ENCODE measurements at places on chromosomes 13 and 19.
A peak's percentile ranks its signal among the peaks of the same experiment; 100 is the strongest.

DNA sequence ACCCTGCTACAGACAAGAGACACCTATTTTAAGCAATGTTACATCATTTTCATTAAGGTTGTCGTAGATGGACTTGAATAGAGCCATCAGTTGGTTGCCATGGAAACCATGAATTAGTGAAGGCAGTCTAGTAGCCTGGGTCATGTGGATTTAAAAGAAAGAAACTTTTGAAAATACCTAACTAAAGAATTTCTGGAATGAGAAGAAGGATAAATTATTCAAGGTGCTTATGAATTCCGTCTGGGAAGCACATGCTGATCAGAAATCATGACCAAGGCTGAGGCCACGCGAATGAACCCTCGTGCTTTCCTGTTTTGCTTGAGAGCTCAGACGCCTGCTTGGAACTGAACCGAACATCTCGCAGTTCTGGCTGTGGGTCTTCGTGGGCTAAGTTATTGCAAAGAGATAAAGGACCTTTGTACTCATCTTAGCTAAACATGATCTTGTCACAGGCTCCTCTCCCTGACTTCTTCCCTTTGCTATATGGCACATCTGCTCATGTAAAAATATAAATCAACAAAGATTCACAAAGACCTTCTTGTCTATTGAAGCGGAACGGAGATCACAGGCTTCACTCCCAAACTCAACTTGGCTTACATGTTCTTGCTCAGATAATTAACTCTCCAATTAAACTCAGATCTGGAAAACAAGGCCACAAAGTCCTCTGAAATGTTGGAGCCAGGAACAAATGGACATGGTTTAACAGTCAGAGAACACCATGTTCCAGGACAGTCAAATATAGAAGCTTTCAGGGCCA, 140.2 kb downstream of the NUFIP1 start:
- no peak for DNase-seq

DNA sequence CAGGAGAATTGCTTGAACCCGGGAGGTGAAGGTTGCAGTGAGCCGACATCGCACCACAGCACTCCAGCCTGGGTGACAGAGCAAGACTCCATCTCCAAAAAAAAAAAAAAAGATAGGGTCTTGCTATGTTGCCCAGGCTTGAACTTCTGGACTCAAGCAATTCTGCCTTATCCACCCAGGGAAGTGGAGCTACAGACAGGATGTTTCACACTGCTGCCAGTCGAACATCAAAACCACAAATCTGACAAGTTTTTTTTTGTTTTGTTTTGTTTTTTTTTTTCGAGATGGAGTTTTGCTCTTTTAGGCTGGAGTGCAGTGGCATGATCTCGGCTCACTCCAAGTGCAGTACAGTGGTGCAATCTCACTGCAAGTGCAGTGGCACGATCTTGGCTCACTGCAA, 10.8 kb downstream of the XPO4 start:
- DNase-seq = no peak

DNA sequence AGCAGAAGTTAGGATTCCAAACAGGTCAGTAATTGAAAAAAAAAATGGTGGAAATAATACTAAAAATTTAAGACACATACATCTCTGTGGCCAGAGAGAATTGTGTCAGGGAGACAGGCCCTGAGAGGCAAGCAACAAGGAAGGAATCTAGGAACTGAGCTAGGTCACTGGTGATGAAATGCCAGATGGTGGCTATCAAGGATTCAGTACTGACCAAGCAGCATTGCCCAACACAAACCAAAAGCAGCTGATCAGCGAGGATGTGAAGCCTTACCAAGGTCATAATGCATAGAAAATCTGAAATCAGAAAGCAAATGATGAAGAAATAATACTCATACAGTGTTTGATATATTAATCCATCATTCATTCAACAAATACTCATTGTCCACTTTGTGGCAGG, 905.0 kb downstream of the GPC5 start:
- DNase-seq = no peak

DNA sequence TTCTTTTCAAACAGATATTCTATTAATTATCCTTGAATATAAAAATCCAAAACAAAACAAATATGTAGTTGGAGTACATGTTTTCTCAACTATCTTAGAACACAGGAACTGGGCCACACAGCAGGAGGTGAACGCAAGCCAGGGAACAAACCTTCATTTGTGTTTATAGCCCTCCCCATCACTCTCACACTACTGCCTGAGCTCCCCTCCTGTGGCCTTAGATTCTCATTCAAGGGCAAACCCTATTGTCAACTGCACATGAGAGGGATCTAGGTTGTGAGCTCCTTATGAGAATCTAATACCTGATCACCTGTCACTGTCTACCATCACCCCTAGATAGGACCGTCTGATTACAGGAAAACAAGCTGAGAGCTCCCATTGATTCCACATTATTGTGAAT, 427.1 kb upstream of the PRR20A start:
- no peak for DNase-seq

DNA sequence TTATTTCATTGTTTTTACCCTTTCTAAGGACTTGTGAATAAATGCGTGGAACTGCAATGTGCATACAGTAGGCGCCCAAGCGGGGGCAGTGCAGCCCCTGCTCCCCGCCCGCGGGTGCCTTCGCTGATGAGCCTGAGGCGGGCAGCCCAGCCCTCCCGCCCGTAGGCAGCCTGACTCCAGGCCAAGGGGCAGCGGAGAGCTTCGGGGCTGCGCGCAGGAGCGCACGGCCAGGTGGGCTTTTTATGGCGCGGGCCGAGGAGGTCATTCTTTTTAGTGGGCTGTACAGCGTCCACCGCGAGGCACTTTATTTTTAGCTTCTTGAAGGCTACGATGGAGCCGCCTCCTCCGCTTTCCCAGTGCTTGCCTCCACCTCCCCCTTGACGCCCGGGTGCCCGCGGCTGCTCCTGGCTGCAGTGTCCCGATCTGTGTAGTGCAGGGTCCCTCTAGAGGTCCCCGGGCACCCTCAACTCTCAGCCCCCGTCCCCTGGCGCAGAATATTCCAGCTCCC, 60.5 kb downstream of the CCNE1 start:
- DNase-seq = no peak

- DNase-seq = no peak
These were observed 18.9 kb downstream of the SAFB2 start for GRCh38 chr19:5603626-5604025.

DNA sequence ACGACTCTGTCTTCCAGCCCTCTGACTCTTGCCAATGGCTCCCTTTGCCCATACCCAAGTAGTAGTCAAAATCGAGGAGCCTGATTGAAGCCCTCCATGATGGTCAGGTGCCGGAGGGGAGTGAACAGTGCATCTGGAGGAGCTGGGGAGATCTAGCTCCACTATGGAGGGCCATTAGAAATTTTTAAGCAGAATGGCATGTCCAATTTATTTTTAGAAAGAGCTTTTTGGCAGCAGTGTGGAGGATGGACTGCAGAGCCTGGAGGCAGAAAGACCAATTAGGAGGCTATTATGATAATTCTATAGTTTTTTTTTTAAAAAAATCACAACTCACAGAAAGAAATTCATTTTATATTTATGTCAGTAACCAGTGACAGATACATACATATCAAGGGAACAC, 92.7 kb upstream of the SLC7A1 start:
- no peak for DNase-seq

GRCh38 chr13:101654883-101655282, 202.4 kb downstream of the ITGBL1 start:
- no peak for DNase-seq

DNA sequence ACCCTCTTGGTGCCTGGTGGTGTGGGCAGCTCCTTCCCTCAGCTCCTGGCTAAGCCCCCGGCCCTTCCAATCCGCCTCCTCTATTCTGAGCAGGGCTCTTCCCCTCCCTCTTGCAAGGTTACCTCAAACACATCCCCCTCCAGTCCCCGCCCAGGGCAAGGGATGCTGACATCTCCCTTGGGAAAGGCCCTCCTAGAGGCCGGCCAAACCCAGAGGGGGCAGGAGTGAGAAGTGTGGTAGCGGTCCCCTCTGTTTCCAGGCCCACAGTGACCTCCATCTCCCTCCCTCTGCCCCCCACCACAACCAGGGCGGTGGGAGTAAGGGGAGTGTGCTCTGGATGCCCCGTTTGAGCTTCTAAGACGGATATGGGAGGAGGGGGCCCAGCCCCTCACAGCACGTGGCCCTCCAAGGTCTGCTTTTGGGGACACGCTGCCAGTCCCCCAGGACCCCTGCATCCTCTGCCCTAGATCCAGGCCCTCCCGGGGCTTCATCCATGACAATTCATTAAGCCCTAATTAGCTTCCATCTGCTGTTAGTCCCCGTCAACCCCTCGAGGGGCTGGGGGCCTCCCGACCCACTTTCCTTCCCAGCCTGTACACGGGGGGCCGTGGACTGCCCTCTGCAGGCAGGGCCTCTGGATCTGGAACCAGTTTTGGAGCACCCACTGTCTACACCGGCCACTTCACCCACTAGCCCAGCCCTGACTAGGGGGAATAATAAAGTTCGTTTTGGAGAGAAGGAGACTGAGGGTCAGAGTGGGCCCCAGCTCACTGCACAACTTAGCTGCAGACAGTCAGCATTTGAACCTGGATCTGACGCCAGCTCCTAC, 2.3 kb downstream of the LINGO3 start:
- no peak for DNase-seq

DNA sequence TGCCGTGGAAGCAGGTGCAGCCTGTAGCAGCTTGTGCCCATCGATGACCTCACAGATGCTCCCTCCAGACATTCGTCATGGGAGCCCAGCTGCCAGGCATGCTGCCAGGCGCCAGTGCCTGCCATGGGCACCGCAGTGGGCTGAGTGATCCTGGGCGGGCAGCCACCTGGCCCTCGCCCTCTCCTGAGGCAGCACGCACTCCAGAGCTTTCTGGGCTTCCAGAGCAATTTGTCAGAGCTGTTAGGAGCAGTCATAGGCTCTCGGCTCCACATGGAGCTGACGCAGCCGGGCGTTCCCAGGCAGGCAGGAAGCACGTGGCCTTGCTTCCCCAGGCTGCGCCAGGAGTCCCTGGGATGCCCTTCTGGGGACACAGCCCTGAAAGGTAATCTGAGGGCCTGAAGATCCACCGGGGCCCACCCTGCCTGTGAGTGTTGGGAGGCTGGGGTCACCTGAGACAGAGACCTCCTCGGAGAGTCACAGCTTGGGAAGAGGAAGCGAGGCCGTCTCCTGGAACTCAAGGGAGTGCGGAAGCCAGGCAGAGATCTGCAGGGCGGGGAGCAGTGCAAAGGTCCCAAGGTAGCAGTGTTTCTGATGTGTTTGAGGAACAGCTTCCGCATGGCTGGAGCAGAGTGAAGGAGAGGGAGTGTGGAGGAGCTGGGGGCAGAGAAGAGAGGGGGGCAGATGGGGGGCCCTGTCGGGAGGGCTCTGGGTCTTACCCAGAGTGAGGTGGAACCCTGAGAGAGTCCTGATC, 50.6 kb downstream of the DPF1 start:
- peak; percentile 96 for DNase-seq

DNA sequence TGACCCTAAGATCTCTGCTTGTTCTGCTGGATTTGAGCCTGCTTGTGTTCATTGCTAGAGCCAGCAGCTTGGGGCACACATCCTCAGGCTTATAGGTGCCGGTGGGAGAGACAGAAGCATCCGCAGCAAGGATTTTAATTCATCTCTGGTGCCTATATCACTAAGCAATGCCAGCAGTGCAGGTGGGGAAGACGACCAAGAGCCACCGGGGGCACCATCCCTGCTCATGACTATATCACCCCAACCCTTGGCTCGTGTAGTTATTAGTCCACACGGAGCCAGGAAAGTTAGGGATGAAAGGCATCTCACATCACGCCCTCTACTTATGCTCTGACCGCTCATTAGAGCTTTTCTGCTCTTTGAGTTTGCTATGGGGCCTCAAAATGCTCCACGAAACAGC, 298.2 kb downstream of the DCLK1 start:
- DNase-seq = no peak

DNA sequence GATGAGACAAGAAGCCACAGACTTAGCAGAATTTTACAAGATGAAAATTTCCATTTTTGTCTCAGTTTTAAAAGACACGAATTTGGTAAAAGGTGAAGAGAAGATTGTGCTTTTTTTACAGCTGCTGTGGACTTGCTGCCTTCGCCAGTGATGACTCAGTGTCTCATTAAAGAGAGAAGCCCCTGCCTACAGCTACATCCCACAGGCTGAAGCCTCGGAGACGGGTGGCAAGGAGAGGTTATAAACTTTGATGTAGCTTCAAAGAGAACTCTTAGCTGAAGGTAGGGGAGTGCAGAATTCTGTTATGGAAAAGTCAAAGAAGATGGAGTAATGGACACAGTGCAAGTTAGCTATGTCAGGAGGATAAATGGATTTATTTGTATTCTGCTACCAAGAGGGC, 683.4 kb upstream of the ARGLU1 start:
- DNase-seq = no peak

DNA sequence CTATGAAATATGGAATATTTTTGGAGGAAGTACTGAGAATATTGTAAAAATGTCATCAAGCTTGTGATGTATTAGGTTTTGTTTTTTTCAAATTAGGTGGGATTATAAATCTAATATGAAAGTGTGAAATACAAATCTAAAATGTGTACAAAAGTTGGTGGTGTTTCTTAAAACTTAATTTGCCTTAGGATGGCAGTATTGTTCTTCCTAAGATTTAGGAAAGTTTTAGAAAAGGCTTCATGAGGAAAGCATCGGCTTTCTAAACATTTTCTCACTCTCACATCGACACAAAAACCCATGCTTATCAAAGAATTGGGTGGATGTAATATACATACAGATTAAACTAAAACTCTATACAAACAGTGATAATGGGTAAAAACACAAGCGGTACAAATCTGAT, 972.0 kb upstream of the PCDH20 start:
- no peak for DNase-seq

DNA sequence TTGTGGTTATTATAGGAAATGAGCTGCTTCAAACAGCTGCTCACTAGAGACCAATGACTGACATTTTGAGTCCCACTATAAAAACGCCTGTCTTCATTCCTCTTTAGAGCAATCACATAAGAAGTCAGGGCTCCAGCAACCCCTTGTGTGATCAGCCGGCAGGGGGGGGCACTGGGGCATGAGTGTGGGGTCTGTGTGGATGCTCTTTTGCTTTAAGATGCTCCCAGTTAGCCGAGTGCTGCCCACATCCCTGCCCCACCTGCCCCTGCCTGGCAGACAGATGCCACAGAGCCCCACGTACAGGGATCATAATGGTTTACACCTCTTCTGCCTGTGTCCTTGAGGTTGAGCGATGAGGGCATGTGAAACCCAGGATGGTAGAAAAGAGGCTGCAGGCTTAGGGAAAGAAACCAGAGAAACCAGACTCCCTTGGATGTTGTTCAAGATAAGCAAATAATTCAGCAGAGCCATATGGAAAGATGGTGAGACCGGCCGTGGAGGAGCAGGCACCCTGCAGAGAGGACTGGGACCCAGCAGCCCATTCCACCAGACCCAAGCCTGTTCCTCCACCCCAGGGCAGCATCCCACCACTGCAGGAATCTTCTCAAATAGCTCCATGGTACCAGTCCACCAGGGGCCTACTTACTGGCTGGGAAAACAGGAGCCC, 55.4 kb downstream of the CHST8 start:
- no peak for DNase-seq

GRCh38 chr13:95155504-95155903, 145.7 kb downstream of the ABCC4 start:
- DNase-seq = no peak

GRCh38 chr19:7869453-7869909, 4.7 kb downstream of the PRR36 start:
- no peak for DNase-seq

GRCh38 chr13:32176696-32177095, 138.5 kb downstream of the ZAR1L start:
- no peak for DNase-seq

- no peak for DNase-seq
These were observed 1.9 kb upstream of the RABAC1 start for GRCh38 chr19:41960973-41961372.

- no peak for DNase-seq
These were observed 211.2 kb upstream of the RXFP2 start for GRCh38 chr13:31528176-31528575.
